ENCODE measurements at places on chromosomes 2 and 18.

GRCh38 chr2:239913636-239914417, 111.3 kb downstream of the NDUFA10 start:
- DNase-seq, result no peak

- no peak for DNase-seq
These were observed 160.5 kb downstream of the UBE2E3 start for GRCh38 chr2:181140928-181141327.

GRCh38 chr18:21454725-21455124, 145.8 kb downstream of the ESCO1 start:
- no peak for DNase-seq

DNA sequence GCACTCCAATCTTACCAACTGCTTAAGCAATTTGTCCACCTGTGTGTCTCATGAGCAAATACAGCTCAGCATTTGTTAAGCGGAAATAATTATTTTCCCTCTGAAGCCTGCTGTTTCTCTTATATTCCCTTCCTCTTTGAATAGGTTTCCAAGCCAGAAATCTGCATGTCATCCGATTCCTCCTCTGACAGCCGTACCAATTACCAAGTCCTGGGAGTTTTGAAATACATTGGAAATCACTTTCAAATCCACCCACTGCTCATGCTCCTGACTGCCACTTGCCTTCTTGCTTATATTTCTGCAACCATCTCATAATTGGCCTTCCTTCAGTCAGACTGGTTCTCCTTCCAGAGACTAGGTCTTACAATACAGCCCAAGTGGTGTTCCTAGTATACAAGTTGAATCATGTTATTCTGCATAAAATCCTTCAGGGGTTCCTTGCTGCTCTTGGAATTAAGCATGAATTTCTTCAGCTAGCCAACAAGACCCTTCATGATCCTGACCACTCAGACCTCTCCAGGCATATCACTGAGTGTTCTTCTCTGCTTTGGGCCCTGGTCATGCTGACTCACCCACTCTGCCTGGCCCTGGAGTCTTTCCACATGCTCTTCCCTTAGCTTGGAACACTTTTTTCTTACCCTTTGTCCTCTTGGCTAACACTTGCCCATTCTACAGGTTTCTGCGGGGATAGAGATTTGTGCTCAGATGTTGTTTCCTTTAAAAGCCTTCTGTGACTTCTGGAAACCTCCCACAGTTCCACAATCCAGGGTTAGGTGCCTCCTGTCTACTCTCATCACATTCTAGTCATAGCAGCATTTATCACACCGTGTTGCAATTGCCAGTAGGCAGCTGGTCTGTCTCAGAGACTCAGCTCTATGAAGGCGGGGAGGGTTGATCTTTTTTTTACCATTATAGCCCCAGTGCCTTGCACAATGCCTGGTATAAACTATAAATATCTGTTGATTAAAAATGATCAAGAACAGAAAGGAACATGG, 157.6 kb downstream of the ARL6IP6 start:
- DNase-seq, result no peak

- no peak for DNase-seq
These were observed 74.8 kb downstream of the EN1 start for GRCh38 chr2:118772487-118773200.

DNA sequence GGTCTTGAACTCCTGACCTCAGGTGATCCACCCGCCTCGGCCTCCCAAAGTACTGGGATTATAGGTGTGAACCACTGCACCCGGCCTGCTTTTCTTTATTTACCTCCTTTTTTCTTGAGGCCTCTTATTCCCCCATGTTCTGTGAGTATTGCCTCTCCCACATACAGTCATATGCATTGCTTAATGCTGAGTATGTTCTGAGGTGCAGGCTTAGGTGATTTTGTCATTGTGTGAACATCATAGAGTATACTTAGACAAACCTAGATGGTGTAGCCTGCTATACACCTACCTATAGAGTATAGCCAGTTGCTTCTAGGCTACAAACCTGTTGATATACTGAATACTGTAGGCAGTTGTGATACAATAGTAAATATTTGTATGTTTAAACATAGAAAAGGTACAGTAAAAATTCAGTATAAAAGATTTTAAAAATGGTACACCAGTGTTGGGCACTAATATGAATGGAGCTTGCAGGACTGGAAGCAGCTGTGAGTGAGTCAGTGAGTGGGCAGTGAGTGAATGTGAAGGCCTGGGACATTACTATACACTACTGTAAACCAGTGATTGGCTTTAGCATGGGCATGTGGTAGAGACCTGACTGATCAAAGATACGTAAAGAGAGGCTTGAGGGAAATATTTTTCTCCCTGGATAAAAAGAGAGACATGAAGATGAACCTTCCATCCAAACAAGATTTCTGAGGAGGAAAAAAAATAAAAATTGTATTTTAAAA, 17.6 kb downstream of the SLC39A10 start:
- no peak for DNase-seq

- no peak for DNase-seq
These were observed 353.6 kb upstream of the TRIB2 start for GRCh38 chr2:12363138-12363537.

DNA sequence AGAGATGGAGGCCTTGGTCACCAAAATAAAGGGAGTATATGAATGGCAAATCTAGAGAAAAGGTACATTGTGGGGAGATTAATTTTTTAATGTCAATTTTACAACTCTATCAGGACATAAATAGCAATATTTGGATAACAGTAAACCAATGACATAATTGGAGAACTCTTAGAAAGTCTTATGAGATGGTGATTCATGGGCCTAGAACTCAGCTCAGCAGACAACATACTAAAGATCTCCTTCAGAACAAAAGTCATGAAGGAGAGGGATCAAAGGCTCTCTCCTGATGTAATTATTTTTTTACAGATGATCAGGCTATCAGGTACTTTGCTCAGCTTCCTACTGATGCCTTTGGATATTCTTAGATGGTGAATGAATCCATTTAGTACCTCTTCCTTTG, 90.0 kb downstream of the CRACDL start:
- DNase-seq, result no peak

- no peak for DNase-seq
These were observed 113.6 kb downstream of the MSH2 start for GRCh38 chr2:47516360-47517104.

GRCh38 chr18:59461171-59461570, 102.1 kb upstream of the LMAN1 start:
- no peak for DNase-seq

DNA sequence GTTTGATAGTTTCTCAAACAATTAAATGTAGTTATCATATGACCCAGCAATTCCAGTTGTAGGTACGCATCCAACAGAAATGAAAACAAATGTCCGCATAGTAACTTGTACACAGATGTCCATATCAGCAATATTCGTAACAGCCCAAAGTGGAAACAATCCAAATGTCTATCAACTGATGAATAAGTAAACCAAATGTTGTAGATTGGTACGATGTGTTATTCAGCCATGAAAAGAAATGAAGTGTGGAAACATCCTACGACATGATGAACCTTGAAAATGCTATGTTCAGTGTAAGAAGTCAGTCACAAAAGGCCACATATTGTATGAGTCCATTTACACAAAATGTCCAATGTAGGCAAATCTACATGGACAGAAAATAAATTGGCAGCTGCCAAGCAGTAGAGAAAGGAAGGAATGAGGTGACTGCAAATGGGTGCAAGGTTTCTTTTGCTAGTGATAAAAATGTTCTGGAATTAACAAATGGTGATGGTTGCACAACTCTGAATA, 26.9 kb downstream of the GAREM1 start:
- no peak for DNase-seq

DNA sequence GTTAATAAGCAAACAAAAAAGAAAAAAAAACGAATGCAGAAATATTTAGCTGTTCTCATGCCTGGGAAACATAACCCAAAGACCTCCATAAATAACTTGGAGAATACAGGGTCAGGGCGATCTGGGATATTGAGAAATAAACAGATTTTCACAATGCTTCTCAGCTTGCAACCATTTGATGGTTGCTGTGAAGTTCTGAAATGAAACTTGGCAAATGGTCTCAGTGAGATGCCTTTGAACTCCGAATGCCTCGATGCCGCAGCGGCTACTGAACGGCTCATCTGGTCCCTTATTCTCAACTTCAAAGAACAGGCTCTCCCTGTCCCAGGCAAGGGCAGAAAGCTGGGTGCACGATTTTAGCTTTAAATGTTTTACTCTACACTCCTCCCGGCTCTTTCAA, 78.1 kb downstream of the ZNF516 start:
- DNase-seq, result no peak

DNA sequence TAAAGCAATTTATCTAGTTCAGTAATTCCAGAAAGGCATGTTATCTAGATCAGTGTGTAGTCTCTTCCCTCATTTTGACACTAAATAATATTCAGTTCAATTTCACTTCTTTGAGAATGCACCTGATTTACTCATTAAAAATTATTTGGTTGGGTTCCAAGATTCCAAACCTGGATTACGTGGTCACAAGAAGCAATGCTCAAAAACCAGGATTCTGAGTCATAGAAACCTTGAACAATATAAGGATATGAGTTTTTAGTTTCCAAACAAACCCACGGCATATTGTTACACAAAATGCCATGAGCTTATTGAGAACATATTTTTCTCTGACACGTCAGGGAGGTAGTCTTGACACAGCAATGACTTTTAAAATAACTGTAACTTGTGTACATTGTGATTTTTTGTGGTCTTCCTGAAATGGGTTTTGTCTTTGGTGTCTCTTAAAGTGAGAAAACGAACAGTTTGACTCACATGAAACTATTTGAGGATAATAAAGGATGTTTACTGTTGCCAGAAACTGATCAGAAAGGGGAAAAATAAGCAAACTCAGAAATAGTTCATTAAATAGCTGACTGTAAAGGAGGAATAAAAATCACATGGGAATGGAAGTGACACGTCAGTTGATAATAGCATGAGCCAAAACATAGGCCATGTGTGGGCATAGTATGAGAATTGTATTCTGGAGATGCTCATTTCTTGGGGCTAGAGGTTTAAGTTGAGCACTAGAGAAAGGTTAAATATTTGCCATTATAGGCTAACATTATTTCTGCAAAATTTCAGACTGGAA, 617.7 kb upstream of the CDH2 start:
- DNase-seq, result no peak

GRCh38 chr2:19536136-19536535, 177.7 kb upstream of the OSR1 start:
- no peak for DNase-seq

- DNase-seq, result no peak
These were observed 55.9 kb upstream of the ZNF385B start for GRCh38 chr2:179917272-179917671.

GRCh38 chr2:72745679-72746368, 80.0 kb downstream of the EXOC6B start:
- peak; percentile 48 for DNase-seq

GRCh38 chr2:174888146-174888545, 117.0 kb downstream of the CHN1 start:
- DNase-seq, result no peak

GRCh38 chr2:223979730-223980396, 22.6 kb downstream of the MRPL44 start:
- no peak for DNase-seq

DNA sequence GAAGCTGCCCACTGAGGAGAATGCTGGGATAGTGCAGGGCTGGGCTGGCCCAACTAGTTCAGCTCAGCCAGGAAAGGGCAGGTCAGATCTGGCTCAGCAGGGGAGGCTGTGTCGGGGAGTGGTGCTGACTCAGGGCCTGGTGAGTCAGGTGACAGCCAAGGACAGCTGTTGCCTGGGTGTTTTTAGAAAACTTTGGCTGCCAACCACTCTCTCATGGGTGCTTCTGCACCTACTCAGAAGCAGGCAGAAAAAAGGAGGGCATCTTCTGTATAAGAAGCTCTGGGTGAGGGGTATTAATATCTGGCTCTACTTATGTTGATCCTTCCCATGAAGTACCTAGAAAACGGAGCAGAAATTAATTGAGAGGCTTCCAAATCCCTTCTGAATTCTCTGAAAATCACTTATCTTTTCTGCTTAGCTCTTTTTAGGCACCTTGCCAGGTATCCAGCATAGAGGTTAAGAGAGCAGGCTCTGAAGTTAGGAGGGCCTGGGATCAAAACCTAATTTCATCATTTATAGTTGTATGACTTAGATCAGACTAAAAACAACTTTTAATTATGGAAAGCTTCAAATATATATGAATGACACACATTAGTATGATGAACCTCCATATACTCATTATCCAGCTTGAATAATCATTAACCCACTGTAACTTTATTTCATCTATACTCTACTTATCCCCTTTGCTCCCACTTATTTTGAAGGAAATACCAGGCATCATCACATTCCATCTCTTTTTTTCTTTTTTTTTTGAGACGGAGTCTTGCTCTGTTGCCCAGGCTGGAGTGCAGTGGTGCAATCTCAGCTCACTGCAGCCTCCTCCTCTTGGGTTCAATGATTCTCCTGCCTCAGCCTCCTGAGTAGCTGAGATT, 15.5 kb upstream of the RAB10 start:
- peak; percentile 74 for DNase-seq

DNA sequence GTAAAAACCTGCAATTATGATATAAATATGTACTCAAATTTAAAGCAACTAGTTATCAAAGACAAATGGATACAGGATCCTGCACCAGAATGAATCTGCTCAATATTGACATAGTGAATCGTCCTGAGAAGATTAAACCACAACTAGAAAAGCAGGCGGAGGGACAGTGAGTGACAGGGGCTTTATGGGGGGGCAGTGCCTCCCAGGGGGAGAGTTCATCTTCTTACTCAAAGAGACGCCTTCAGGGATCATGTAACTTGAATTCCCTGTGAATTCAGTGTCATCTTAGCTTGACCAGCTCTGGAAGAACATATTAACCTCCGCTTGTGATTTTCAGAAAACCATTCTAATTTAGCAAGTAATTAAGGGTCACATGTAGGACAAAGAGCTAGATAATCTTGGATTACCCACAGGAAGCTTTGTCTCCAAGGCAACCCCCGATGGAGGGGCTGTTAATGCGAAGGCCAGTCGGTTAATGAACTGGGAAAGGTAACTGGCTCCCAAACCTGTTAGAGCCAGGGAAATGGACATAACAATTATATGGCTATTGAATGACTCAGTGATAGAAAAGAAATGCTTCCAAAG, 17.4 kb upstream of the LMAN1 start:
- DNase-seq, result no peak

DNA sequence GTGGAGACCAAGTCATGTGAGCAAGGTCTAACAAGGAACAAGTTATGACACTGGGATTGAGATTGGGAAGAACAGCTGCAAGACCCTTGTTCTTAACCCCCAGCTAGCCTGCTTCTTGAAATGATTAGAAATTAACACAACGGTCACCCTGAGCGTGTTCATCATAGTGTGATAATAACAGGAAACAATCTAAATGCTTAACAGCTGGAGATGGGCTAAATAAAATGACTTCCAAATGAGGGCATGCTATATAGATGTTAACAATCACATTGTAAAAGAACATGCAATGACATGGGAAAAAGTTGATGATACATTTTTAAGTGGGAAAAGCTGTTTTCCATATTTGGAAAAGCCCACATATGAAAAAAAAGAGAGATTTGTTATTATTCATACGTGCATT, 47.6 kb downstream of the RPL37A start:
- no peak for DNase-seq

DNA sequence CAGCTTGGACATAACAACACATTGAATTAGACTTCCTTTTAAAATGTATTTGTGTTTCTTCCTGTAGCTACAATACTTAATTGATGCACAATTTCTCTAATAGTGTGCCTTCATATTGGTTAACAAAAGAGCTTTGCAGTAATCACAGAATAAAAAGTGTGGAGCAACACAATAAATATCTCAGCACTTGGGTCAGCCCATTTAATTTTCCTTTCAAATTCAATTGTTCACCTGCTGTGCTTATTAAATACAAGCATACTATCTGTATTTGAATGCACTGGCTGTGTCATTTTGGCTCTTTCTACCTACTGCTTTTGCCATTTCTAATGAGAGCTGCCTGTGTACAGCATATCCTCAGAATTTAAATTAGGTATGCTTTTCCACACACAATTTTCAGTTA, 1641.3 kb upstream of the SLC39A10 start:
- no peak for DNase-seq

Data from HCT116 (cell line).